ENCODE measurements at places on chromosomes 3 and 15.

DNA sequence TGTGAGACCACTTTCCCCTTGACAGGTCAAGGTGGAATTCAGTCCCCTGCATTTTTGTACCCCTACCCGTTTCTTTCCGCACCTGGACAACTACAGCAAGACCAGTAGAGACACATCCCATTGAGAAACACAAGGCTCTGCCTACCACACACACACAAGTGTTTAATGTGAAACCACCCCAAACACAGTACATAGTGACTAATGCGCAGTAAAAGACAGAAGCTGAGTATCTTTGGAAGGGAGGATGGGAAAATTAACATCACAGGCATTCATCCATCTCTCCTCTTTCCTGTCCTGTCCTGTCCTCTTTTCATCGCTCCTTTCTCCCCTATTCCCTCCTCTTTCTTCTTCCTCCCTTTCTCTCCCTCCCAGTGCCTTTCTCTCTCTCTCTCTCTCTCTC is 64.8 kb downstream of the SCN11A start:
- no peak for DNase-seq

GRCh38 chr3:105822171-105823123 is 46.4 kb downstream of the CBLB start:
- no peak for DNase-seq

DNA sequence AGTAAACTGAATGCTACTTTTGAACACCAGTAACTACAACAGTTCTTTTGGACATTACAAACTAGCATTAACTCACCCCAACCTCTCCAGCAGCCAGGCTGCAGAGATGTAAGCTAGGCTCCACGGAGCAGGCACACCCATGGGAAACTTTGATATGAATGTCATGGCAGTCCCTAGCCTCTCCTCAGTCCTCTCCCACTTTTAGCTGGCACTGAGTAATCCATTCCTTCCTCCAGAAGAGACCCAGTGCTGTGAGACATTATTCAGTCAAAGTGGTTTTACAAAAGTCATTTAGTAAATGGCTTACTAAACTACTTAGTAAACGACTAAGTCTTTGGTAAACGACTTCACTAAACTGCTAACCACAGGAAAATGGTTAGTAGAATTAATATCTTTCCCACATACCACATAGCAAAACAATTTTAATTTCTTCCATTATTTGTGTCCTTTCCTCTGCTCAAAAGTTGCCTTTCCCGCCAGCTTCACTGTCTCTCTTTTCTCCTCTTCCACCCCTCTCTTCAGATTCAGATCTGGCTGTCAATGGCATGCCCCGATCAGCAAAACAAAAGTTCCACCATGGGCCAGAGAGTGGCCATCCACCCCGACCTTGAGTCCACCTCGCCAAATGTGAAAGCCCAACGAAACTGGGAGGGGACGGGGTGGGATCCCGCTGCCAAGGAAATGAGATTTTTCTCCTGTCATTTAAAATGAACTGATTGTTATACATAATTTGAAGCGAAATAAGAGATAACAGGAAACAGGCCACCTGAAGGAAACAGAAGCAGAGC is 67.5 kb upstream of the TJP1 start:
- DNase-seq = no peak

DNA sequence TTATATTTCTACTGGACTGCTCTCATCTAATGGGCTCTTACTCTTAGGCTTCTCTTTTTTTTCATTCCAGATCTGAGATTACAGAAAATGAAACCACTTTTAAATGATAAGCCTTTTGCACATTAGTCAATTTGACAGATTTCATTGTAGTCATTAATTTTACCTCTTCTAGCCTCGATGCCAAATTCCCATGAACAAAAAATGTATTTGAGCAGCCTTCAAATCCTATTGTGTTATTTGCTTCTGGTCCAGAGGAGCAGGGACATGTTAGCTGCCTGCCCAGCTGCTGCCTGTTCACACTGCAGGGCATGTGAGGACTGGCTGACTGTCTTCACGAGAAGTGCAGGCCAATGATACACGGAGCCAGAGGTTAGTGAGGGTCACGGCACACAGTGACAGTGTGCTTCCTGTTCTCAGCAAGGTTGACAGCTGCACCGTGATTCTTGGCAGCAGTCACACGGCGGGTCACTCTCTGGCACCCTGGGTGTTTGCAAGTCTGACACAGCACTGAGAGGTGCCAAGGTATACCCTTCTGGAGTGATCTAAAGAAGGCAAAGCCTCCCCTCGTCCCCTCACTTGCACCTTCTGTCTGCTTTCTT is 40.8 kb downstream of the KAT2B start:
- DNase-seq = no peak

DNA sequence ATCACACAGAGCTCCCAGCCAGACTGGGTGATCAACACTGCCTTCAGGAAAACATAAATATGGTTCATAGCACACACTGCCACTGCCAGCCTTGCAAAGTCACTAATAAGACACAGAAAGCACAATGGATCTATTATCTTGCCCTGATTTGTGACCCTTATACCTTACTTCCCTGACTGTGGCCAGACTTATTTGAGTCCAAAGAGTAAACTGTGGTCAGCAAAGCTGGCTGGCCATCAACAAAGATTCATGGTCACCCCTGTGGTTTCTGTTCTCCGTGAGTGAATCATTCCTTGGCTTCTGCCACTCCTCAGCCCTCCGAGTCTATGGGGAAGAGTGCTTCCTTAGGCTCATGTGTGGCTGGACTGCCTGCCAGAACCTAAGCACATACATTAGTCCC is 437.7 kb downstream of the RAP2B start:
- no peak for DNase-seq

GRCh38 chr3:23819599-23820360 is 14.0 kb downstream of the UBE2E1 start:
- no peak for DNase-seq

GRCh38 chr3:46890132-46890531 is 12.6 kb downstream of the PTH1R start:
- DNase-seq = no peak

DNA sequence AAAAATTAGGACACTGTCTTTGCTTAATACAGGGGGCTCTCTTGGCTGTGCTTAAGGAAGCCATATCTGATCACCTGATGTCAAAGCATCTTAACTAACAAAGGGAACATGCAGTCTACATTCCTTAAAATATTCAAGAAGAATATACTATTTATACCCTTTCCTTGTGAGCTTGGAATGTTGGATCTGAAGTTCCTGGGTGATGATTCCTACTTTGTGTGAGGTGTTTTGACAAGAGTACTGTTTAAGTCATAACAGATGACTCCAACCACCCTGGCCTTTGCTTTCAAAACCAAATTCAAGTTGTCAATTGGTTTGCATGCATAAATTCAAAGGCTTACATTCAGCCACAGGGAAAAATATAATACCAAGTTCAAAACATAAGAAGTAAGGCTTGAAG is 862.7 kb upstream of the SEMA6D start:
- DNase-seq = no peak

- DNase-seq = no peak
These were observed 64.8 kb downstream of the RASGRF1 start for GRCh38 chr15:79025802-79026201.

DNA sequence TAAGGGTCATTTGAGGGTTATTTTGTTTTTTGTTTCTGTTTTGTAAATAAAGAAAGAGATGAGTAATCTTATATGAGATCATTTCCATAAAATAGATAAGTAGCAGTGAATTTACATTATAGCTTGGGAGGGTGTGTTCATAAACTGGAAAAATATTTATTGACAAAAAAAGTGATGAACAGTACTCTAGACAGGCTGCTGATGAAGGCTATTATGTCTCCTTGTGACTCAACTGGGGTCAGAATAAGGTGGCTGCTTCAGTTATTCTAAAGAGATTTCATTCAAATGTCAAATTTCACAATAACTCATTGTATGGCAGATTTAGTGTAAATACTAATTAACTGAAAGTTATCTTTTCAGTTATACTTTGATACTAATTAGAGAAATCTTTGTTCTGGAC is 251.1 kb upstream of the CMC1 start:
- DNase-seq = no peak

GRCh38 chr3:164514576-164514975 is 563.7 kb downstream of the SI start:
- DNase-seq = no peak

- no peak for DNase-seq
These were observed 11.6 kb downstream of the PSMD6 start for GRCh38 chr3:64011685-64012084.

GRCh38 chr3:57992452-57993213 is 15.6 kb upstream of the FLNB start:
- no peak for DNase-seq

DNA sequence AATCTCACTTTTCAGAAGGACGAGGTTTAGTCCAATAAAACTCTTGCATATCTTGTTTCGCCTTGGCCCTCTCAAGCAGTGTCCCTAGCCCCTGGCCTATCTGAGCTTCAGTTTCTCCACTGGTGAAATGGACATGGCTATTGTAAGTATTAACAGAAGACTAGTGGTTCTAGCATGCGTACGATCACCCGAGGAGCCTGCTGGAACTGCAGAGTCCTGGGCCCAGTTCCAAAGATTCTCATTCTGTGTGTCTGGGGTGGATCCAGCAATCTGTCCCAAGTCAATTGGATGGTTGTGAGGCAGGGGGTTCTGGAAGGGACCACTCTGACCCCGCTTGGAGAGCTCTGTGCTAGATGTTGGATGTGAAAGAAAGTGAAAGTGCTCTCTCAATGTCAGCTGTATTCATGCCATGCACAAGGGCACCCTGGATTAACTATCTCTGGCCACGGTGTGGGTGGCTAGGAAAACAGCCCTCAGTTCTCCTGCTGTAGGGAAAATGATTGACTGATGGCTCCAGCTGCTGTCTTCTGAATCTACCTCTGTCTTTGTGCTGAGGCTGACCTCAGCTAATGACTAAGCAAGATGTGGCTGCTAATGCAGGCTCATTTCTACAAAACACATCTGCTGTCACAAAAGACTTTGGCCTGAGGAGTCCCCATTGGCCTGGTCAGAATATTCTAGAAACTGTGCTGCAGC is 1.9 kb upstream of the PLA1A start:
- DNase-seq = no peak

DNA sequence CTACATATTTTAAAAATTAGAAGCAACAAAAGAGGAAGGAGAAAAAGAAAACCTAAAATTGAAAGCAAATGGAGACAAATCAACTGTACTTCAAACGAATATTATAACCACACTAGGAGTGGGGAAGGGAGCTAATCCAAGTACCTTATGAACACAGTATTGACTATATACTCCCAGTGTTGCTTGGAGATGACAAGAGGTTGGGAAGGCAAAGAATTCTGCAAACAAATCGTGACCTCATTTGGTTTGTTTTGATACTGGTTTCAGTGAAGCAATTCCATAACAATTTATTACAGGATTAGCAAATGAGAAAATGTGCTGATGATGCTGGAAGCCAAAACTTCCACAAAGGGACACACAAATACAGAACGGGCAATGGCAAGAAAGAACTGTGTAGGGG is 268.1 kb downstream of the ULK4 start:
- DNase-seq = no peak

DNA sequence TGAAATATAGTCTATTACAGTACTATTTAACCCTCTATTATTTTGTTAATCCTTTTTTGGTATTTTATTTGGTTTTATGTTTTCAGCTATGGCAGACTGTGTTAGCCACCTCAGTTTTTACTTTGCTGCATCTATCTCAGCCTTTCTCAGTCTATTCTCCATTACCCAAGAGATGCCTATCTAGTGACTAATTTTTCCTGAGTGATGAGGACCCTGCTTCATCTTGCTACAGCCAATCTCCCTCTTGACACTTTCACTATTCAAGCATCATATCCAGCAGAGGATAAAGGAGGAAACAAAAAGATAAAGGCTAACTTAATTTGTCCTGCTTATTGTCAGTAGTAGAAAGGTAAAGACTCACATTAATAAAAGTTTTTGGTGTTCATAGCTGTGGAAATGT is 141.8 kb upstream of the NECTIN3 start:
- DNase-seq = no peak

DNA sequence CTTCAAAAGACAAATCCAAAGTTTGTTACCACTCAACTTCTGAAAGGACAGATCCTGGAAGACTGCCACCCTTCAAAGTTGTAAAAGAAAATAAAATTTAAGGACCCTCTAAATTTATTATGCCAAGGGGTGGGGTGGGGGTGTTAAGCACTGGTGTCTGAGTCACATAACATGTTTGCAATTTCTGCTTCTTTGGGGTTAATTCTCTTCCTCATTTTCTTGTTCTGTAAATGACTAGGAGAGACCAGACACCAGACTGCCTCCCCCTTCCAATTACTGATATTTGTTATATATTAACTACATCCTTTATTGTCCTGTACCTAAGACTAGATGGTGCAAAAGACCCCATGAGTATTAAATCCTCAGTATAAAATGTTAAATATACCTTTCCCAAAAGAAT is 242.8 kb downstream of the ZNF385D start:
- DNase-seq = peak; percentile 62

DNA sequence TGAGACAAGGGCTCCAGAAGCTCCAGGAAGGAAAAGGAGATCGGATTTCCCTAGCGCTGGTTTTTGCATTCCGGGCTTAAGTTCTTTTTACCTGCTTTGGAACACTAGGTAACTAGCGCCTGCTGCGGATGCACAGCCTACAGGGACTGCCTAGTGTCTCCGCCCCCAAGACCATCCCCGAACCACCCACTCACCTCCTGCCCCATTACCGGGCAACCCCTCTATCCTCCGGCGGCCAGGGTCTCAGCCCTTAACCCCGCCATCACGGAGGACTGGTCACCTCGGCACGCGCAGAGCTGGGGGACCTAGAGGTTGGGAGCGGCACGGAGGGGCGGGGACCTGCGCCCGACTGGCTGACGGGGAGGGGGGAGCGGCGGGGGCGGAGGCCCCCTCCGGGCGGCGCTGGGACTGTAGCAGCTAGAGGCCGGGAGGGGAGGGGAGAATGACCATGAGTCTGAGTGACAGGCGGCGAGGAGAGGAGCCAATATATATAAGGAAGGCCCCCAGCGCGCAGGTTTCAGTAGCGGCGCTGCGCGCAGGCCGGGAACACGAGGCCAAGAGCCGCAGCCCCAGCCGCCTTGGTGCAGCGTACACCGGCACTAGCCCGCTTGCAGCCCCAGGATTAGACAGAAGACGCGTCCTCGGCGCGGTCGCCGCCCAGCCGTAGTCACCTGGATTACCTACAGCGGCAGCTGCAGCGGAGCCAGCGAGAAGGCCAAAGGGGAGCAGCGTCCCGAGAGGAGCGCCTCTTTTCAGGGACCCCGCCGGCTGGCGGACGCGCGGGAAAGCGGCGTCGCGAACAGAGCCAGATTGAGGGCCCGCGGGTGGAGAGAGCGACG is at the start of gene DLL4:
TSS of gene DLL4 (plus strand) at position 520 of the 839 bp plus-strand sequence. CDS start 329 bp downstream, outside the sequence.
- peak; percentile 56 for DNase-seq

- no peak for DNase-seq
These were observed 59.8 kb upstream of the AADACL2 start for GRCh38 chr3:151673974-151674373.

- DNase-seq = no peak
These were observed 100.4 kb downstream of the DAPK2 start for GRCh38 chr15:63945838-63946298.

GRCh38 chr15:100627789-100628395 is 25.5 kb downstream of the ASB7 start:
- peak; percentile 70 for DNase-seq

GRCh38 chr3:32596909-32597369 is 26.3 kb upstream of the DYNC1LI1 start:
- DNase-seq = no peak
